ENCODE measurements at places on chromosomes 5 and 9.
A peak's percentile ranks its signal among the peaks of the same experiment; 100 is the strongest.

DNA sequence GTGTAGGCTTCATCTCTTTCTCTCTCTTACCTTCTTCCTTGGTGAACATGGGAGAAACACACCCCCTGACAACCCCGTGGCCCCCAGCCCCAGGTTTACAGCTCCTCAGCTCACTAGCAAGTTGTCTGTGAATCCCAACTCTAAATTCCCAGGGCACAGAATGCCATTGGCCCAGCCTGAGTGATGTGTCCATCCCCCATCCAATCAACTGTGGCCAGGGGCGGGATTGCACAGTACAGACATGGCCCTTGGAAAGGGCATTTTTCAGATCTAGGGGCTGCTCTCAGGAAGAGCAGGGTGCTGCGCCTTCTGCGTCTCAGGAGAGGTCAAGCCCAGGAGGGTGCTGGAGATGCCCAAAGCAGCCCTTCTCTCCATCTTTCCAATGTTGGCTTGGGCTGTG lies 48.2 kb upstream of the ASS1 start:
- DNase-seq: no peak

GRCh38 chr5:122404018-122404417 lies 92.0 kb downstream of the SNCAIP start:
- DNase-seq: no peak

- no peak for DNase-seq
Observed at GRCh38 chr5:51388488-51389287, 5.4 kb downstream of the ISL1 start.

DNA sequence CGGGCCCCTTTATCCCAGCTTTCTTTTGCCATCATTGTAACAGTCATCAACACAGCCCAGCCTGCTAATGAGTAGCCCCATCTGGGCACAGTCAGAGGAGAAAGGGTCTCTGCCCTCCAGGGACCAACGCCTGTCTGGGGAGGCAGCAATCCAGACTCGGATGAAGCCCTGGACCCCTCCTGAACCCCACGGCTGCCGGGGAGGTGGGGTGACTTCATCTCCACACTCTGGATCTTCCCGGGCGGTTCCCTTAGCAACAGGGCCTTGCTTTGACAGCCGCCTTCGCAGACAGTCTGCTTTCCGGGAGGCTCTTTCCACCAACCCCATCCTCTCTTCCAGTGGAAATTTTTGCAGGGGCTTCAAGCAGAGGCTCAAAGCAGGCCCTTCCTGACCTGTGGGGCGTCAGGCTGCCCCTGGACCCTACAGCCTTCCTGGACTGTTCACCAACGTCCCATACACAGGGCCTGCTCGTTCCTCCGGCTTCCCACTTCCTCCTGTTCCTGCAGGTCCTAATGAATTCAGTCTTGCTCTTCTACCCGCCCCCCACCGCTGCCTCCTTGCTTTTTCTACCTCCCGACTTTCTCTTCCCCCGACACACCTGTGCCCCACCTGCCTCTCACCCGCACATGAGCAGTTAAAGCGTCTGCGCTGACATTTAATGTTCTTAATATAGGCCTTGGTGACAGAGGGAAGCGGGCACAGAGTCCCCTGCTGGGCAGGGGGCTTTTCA lies 161.7 kb upstream of the MVB12B start:
- DNase-seq: no peak

GRCh38 chr5:19855931-19856330 lies 132.1 kb downstream of the CDH18 start:
- no peak for DNase-seq

DNA sequence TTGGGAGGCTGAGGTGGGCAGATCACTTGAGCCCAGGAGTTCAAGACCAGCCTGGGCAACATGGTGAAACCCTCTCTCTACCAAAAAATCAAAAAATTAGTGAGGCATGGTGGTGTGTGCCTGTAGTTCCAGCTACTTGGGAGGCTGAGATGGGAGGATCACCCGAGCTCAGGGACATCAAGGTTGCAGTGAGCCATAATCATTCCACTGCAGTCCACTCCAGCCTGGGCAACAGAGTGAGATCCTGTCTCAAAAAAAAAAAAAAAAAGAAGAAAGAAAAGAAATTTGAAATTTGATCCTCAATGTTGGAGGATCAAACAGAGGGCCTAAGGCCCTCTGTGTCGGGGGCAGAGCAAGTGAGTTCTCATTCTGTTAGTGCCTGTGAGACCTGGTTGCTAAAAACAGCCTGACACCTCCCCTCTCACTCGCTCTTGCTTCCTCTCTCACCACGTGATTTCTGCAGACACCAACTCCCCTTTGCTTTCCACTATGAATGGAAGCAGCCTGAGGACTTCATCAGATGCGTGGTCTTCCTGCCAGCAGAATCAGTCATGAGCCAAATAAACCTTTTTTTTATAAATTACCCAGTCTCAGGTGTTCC lies 8.4 kb upstream of the GOLPH3 start:
- DNase-seq: no peak

DNA sequence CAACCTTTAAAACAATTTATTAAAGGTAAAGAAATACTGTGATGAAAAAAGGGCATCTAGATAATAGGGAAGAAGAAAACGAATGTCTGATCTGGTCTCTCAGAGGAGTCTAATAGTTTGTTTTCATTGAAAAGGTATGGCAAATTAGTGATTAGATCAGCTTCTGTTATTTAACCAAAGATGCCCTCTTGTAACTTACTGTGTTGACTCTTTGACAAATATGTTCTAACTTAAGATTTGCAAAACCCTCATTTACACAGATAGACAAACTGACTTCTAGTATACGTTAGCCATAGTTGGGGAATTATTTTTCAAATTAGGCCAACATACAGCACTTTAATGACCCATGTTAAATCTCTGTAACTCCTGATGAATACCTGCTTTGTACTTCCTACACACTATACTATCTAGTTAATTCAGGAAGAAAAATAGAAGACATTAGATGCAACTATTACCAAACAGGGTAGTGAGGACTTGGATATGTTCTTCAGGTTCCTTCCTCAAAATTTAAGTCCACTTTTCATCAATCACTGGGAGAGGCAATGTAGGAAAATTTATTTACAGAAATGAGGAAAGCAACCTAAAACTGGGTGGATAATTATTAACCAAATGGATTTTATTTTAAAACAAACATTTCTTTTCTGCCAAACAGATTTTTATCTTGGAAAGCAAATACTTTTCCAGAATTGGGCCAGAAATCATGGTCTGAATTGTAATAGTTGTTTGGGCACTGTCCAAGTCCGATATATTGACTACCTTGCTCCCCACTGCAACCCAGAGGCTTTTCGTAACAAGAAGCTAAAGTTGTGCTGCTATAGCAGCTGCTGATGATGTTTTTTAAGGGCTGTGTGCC lies 66.4 kb upstream of the PPP2R2B start:
- DNase-seq: no peak

DNA sequence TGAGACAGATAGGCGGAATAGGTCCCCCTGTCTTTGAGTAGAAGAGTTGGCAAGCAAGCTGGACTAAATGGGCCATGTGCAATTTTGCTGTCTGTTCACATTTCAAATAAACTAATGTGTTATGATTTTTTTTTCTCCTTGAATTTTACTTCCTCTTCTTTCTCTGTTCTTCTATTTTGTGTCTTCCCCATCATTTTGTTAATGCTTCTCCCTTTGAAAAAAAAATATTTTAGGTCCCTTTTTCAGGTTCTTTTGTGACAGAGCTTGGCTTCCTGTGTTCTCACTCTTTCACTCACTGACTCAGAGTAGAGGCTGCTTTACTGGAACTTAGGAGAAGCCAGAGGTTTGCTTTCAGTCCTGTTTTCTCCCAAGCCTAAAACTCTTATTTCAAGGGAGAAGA lies 48.1 kb downstream of the PTCD2 start:
- no peak for DNase-seq

DNA sequence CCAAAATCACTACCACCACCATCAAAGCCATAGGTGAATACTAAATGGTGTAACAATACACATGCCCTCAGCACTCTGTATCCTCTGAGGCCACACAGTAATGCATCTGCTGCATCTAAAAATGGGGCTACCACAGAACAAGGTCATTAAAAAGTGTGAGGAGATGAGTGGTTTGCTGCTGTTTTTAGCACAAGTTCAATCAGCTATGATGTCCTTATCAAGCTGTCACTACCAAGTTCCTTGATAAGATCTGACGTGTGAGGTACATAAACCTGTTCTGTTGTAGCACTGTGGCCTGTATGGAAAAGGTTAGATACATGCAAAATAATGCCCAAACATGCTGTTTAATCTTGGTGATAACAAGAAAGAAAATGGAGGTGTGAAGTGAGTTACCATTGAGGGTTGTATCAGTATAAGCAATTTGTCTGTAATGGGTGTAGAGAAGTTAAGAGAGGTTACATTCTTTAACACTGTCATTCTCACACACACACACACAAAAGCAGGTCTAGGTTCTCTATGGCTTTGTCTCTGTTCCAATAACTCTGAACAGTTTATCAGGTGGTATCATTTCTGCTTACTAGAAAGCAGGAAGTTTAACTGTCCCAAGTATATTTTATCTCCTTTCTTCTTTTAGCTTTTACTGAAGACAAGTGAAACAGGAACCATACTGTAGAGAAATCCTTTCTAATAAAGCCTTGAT lies 252.9 kb downstream of the CWC27 start:
- no peak for DNase-seq

DNA sequence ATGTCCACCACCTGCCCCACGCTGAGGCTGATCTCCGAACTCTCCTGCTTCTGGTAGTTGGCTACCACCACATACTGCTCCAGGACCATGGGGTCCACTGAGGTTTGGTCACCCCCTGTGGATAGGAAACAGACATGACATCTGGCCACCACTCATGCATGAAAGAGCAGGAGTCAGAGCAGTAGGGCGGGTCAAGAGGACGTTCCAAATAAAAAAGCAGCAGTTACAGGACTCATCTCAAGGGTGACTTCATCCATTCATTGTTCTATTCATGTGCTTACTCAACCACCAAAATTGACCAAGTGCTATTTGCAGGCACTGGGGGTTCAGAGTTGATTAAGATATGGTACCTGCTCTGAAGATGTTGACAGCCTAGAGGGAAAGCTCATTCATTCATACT lies 79.2 kb upstream of the UBTD2 start:
- no peak for DNase-seq

GRCh38 chr9:110486218-110486617 lies 93.3 kb downstream of the SVEP1 start:
- DNase-seq: no peak

DNA sequence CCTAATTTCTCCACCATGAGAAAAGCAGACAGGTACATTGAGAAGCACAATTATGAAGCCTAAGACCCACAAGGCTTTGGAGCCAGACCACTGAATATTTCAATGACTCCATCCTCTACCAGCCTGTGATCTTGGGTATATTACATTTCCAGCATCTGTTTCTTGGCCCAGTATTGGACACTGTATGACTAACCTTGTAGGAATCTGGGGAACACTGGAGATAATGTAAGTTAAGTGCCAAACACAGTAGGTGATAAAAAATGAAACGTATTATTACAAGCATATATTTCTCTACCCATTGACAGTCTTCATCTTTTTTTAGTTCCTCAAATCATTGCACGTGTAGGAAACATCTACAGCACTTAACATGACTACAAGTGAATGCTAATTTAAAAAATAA lies 28.6 kb upstream of the FEM1C start:
- peak; percentile 55 for DNase-seq

GRCh38 chr9:99663297-99663696 lies 158.4 kb upstream of the NR4A3 start:
- DNase-seq: no peak

- peak; percentile 51 for DNase-seq
Observed at GRCh38 chr9:5499889-5500398, 10.4 kb upstream of the PDCD1LG2 start.

- DNase-seq: peak; percentile 79
Observed at GRCh38 chr5:83149671-83150070, 72.3 kb downstream of the XRCC4 start.

- DNase-seq: no peak
Observed at GRCh38 chr5:132445640-132445923, 45.0 kb downstream of the IRF1 start.

DNA sequence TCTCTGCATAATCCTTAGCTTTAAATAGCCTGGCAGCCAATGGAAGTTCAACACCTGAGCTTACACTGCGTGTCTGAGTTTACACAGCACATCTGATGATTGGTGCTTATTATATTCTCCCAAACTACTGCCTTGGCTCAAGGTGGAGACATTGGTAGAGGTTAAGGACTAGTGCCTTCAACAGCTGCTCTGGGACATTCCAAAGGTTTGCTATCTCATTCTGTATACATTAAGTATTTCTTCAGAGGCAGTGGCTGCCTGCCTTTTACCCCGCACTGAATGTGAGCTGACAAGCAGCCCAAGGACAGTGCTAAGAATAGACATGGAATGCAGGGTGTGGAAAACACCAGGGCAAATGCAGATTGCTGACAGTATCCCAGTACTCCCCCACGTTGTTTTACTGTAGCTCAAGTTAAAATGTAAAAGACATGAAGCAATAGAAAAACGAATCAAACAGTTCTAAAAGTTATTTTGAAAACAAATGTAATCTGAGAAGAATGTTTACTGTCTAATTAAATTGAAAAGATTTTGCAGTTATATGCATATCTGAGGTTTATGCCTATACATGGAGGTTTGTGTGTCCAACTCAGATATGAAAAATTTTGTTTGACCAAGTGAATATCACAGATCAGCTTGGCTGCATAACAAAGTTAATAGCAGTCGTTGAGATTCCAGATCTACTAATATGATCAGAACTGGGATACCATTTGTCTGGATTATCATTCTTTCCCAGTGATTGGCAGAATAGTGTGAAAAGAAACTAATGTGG lies 1.8 kb downstream of the HSPB3 start:
- peak; percentile 70 for DNase-seq

GRCh38 chr5:91038180-91038808 lies 344.8 kb downstream of the ARRDC3 start:
- no peak for DNase-seq

- no peak for DNase-seq
Observed at GRCh38 chr9:121781701-121782464, 130.4 kb downstream of the DAB2IP start.

DNA sequence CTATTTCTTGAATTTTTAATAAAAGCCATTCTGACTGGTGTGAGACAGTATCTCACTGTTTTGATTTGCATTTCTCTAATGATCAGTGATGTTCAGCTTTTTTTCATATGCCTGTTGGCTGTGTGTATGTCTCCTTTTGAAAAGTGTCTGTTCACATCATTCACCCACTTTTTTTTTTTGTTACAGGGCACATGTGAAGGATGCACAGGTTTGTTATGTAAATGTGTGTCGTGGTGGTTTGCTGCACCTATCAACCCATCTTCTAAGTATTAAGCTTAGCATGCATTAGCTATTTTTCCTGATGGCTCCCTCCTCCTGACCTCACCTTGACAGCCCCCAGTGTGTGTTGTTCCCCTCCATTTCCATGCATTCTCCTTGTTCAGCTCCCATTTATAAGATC lies 39.3 kb upstream of the IFNE start:
- DNase-seq: no peak

All from brain microvascular endothelial cell (primary cell).